Stimulated activated CD8-positive, alpha-beta memory T cell treated with anti-CD3 and anti-CD28 coated beads, Interleukin-4, amount 100 ng/mL, for 24 hours (primary cell): ENCODE measurements at places on chromosomes 2 and 18.

DNA sequence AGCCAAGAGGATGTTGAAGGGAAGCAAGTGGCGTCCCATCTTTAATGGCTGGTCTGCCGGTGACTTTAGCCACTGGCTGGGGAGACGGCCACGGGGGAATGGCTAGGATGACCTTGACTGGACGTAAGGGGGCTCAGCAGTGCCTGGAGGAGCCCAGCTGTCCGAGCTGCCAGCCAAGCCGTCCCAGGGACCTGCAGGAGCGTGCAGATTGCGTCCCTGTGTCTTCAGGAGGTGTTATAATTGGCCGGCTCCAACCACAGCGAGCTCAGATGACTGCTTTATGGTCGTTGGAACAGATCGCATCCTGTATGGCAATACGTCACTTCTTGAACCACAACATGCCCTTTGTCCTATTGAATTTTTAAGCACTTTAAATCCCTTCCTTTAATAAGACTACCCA is 204.6 kb downstream of the EIPR1 start:
- no peak for DNase-seq

GRCh38 chr2:153408710-153409385 is 69.7 kb downstream of the RPRM start:
- DNase-seq, result no peak

DNA sequence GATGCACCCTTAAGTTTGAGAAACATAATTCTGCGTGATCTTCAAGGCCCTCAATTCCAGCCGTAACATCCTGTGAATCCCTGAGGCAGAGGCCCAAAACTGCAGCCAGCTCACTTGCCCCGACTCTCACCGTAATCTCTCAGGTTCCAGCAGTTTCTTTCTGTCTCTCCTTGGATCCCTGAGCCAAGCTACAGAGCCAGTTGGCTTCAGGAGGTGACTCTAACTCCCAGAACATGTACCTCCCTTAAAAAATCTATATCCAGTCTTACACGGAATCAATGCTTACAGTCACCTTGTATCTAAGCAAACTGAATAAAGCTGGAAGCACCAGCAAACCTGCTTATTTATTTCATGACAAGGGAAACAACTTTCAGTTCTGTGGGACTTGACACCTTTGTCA is 300.4 kb downstream of the SETBP1 start:
- DNase-seq, result no peak

DNA sequence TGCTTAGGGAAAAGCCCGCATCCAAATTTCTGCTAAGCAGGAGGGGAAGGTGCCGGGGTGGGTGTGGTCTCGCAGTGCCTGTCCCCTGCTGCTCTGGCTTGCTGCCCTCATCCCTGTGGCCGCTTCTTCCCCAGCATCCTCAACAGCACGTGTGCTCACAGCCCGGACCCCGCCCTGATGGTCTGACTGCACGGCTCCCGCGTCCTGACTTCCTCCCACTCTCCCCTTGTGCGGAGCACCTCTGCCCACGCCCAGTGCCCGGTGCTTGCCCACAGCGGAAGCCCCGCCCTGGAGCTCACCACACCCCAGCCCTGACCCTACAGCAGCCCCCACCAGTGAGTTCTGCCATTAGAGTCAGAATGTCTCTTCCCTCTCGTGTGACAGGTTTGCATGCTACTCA is 277.9 kb downstream of the NDUFA10 start:
- no peak for DNase-seq

- no peak for DNase-seq
These were observed 91.0 kb upstream of the MCFD2 start for GRCh38 chr2:47006374-47007222.

DNA sequence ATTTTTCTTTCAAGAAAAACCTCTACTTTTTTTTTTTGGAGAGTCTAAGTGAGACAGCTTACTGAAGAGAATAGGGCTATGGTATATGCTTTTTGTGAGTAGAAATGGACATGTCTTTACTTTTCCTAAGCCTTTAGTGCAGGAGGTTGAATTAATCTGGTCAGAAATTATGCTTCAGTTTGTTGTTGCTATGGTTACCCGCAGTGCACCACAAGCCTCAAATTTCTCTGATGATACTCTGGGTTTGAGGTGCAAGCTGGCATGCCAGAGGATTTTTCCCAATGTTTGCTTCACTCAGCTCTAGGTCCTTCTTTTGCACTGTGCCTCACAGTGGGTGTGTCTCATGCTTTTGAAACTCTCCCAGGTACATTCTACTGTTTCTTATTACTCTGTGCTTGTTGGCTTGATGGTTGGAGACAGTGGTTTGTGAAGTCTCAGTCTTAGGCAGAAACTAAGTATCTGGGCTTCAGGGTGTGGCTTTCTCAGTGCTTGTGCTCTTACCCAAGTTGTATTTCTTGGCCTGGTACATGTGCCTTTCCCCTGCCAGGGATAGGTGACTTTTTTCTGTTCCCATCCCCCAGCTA is 278.3 kb downstream of the RBM43 start:
- no peak for DNase-seq

DNA sequence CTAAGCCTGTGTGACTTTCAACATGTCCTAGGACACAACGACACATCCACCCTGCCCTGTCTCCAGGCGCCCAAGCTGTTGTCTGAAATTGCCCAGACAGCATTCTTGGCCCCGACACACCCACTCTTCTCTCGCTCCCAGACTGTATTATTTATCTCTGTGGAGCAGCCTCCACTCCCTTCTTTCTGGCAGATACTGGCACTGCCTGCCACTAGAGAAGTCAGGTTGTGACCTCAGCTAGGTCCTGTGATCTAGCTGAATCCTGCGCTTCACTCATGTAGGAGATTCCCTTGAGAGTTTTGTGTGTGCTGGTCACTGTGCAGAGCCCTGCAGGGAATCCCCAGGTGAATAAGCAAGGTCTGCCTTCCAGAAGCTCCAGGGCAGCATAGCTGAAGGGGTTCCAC is 77.1 kb upstream of the TNP1 start:
- no peak for DNase-seq

GRCh38 chr2:234752966-234753365 is 198.9 kb upstream of the SH3BP4 start:
- no peak for DNase-seq

DNA sequence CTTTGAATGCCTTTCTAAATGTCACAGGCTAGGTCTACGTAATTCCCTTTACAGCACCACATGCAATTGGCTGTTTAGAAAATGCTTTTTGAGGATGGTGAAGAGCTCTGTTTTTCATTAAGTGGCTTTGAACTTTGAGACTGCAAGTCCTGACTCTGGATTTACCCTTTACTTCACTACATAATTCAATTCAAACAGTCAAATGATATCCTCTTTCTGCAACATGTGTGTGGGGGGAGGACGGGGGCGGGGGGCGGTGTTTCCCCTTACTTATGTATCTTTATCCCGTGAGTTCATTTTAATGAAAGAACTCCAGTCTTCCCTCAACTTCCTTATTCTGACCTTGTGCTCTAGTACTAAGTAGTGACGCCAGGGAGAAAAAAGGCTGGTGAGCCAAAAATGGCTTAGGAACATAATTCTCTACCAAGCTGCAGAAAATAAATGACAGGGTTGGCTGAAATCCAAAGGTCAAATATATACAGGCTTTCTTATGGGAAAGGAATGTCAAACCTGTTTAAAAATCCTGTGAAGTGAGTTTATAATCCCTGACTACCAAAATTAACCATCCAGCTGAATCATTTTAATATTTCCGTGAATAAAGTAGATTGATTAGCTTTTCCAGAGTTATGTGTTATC is 119.6 kb downstream of the SLC8A1 start:
- DNase-seq, result no peak

DNA sequence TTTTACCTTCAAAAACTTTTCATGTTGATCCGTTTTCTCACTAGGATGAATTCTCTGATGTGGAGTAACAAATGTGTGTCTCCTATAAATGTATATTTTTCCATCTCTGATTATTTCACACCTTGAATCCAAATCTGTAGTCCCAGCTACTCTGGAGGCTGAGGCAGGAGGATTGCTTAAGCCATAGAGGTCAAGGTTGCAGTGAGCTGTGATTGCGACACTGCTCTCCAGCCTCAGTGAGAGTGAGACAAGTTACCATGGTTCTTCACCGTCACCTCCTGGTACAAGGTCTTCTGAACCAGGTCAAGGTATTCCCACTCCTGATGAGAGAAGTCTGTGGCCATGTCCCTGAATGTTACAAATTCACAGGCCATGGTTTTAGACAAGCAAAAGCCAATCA is 15.1 kb downstream of the GMCL1 start:
- DNase-seq, result no peak

DNA sequence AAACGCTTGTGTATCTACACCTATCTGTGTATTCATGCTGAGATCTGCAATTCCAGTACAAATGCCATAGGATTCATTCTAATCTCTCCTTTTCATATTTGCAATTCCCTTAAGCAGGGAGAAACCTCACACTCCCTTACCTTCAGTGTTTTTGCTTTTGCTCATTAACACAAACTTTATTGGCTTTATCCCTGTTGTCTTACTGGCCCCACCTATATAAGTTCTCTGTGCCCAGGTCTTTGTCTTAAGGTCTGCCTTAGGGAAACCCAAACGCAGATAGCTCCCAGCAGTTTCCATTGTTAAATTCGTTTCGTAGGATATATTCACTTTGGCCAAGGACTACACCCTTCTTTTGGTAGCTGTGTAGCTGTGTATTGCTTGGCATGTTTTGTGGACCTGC is 4.0 kb upstream of the SNORC start:
- DNase-seq, result no peak

DNA sequence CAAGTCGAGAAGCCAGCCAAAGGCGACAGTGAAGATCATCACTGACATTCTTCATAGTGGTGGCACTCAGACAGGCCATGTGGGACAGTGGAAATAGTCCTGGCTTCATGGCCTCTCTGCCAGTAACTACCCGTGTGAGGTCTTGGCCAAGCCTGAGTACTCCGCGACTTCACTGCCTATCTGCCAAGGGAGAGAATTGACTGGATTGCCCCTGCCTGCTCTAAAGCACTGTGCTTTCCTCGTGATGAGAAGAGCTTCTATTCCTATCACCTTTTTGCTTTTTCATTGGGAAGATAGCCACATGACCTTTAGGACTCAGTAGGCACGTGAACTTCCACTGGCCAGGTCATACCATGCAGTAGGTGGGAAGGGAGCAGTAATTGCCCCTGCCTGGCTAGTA is 239.3 kb downstream of the HAUS1 start:
- no peak for DNase-seq

DNA sequence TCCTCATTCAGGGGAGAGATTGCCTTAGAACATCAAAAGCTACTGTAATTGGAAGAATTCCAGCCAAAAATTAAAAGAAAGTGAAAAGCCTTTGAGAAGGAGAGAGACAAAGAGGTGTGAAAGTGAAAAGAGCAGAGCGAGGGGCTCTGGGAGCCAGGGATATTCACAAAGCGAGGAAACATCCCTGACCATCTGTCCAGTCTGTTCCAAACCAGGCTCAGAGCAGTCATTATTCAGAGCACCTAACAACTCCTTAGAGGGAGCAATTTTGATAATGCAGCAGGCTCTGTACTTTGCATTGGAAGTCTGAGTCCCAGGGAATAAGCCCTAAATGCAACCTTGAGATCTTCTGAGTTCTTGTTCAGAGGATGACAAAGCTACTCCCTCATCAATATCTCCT is 119.1 kb upstream of the LYPD1 start:
- no peak for DNase-seq

DNA sequence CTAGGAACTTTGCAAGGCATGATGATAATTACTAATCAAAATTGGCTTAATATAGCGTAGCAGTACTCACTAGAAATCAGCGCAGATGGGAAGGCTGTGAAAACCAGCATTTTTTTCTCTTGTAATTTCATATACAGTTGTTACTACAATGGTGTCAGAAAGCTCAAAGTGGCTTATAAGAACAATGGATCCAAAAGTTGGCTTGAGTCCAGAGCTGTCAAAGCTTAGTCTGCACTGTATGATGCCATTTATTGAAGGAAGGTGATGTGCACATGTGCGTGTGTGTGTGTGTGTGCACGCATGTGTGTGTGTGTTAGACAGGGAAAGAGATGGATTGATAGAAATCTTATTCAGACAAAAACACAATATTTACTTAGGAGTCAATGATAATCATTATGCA is 341.3 kb downstream of the TGIF1 start:
- DNase-seq, result no peak

GRCh38 chr18:2963048-2963447 is 49.9 kb downstream of the LPIN2 start:
- DNase-seq, result no peak

GRCh38 chr2:46825939-46826568 is 89.6 kb downstream of the MCFD2 start:
- no peak for DNase-seq

GRCh38 chr2:3805201-3805939 is 102.0 kb downstream of the DCDC2C start:
- no peak for DNase-seq

DNA sequence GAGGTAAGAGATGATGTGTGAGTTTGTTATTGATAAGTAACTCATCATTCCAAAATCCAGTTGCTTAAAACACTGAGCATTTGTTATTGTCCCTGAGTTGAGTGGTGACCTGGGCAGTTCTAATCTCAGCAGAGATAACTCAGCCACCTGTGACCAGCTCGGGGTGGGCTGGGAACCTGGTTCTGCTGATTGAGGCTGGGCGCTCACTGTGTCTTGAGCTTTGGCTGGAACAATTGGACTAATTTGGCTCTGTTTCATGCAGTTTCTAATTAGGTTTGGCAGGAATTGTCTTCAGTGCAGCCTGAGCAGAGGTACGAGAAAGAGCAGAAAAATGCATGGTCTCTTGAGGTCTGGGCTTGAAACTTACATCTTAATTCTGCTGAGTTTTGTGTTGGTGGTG is 144.7 kb downstream of the RNF144A start:
- no peak for DNase-seq

DNA sequence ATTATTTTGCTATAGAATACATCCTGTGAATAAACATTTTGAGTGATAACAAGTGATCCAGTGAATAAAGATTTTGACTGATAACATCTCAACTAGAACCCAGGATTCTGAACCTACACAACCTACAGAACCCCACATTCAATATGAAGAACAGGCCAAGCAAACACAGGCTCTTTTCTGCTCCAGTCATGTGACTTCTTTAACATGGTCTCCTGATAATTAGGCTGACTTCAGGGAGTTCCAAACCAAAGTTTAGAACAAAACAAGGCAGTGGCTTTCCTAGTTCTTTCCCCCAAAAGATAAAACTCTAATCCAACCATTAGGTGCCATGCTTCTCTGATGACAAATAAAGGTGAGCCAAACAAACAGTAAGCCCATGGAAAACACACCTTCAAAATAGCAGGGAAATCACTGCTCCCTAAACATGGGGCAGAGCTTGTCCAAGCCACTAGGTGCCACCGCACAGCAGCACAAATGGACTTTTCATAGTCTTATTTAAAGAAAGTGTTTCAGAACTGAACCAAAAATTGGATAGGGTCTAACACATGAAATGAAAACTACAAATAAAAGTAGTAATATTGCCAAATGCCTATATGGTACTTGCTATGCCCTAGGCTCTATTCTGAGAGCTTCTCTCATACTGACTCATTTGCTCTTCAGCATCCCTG is 95.3 kb downstream of the EVA1A start:
- DNase-seq, result no peak

- DNase-seq, result no peak
These were observed 747.1 kb upstream of the FSHR start for GRCh38 chr2:49901202-49902065.

GRCh38 chr2:191951376-191951775 is 104.5 kb upstream of the CAVIN2 start:
- no peak for DNase-seq

- no peak for DNase-seq
These were observed 656 bp downstream of the UNC80 start for GRCh38 chr2:209772290-209772685.

- DNase-seq, result no peak
These were observed 1080.8 kb upstream of the PIK3C3 start for GRCh38 chr18:40874233-40874632.
